ENCODE measurements at places on chromosomes 6 and 20.

- DNase-seq = no peak
Measured at GRCh38 chr6:105814745-105815536, 271.2 kb upstream of the PRDM1 start.

DNA sequence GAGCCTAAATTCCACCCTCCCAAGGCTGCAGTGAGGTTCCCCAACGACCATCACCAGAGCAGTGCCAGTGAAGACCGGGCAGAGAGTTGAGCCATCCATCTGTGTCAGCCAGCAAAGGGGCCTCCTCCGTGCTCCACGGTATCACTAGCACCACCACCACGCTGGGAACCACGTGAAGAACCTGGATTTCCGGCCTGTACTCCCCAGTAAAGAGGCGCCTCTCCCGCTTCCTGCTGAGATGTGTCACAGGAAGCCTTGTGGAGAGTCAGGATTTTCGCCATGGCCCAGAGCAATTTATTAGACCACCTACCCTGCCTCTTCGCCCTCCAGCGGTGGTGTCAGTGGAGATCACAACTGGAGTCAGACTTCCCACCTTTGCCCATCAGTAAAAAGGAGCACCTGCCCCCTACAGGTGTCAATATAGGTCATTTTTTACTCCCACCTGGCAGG is 28.8 kb downstream of the CPXM1 start:
- no peak for DNase-seq

DNA sequence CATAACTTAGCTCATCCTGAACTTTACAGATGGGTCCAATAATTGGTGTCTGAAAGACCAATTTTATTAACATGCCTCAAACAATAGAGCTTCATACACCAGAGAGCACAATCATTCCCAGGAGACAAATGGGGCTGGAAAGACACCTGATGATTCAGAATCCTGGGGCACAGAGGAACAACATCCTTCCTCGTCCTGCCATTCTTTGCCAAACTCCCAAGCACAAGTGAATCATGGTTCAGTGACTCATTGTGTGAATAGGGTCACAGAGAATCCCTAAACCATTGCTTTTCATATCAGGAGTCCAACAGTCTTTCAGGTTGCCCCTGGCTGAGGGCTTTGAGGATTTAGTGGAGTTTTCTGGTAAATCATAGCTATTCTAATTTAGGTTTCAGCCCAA is 266.4 kb upstream of the BMP2 start:
- DNase-seq = no peak

GRCh38 chr6:147131532-147132128 is 72.6 kb upstream of the STXBP5 start:
- no peak for DNase-seq
